ENCODE measurements at places on chromosomes 7 and 10. TPM values are rescaled to one million over a fixed set of nuclear protein-coding genes. Genes with fewer than 3 reads are reported as not detected.

GRCh38 chr10:62694537-62695126 is 109.9 kb upstream of the ADO start:
- no peak for DNase-seq

DNA sequence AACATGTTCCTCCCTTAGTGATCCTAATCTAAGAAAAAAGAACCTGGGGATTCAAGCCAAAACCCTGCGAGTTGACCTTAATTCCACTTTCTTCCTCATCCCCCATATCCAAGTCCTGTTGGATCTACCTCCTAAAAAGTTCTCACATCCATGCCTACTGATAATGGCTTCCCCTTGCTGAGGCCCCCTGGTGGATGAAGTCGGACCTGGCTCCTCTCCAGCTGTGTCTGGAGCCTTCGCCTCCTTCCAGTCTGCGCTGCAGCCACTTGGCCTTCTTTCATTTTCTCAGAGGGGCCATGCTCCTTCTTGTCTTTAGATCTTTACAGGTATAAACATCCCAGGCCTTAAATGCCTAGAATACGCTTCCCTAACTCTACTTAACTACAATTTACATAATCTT is 8.1 kb downstream of the PDE1C start:
- DNase-seq: peak; percentile 53

GRCh38 chr7:113657603-113658002 is 261.2 kb downstream of the PPP1R3A start:
- DNase-seq: no peak

DNA sequence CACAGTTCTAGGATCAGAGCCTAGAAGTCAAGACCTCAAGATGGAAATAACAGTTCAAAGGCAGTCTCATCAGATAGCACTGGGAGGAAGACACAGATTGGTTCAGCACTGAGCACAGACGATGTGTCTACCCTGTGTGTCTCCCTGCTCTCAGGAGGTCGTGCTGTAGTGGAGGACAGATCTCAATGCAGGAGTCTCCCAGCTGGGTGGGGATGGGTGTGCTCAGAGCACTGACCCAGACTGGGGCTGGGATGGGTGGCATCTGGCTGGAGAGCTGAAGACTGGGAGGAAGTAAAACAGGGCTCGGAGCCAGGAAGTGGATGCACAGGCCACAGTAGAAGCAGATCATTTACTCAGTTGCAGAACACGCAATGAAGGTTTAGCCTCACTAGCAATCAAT is 69.5 kb upstream of the GDF10 start:
- no peak for DNase-seq

DNA sequence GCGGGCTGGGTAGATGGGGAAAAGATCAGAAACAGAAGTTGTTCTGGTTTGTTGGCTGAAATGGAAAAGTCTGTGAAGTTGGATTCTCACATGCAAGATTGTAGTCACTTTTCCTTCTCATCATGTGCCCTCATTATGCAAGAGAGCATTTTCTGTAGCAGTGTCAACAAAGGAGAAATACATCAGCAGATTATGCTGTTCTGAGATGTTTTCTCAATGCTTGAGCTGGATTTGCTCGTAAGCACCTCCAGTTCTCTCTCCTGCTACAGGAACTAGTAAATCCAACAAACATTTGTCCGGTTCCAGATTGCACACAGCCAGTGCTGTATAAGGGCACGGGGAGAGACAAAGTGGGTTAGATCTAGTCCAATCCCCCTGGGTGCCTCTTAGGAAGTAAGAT is 90.0 kb downstream of the GATA3 start:
- no peak for DNase-seq

GRCh38 chr7:20238754-20239324 is 21.7 kb upstream of the MACC1 start:
- DNase-seq: no peak

GRCh38 chr10:82660205-82660604 is 785.2 kb downstream of the NRG3 start:
- DNase-seq: no peak

- no peak for DNase-seq
Measured at GRCh38 chr7:157150882-157151281, 12.2 kb downstream of the UBE3C start.

- DNase-seq: no peak
Measured at GRCh38 chr7:2487586-2488271, 11.5 kb upstream of the GRIFIN start.

DNA sequence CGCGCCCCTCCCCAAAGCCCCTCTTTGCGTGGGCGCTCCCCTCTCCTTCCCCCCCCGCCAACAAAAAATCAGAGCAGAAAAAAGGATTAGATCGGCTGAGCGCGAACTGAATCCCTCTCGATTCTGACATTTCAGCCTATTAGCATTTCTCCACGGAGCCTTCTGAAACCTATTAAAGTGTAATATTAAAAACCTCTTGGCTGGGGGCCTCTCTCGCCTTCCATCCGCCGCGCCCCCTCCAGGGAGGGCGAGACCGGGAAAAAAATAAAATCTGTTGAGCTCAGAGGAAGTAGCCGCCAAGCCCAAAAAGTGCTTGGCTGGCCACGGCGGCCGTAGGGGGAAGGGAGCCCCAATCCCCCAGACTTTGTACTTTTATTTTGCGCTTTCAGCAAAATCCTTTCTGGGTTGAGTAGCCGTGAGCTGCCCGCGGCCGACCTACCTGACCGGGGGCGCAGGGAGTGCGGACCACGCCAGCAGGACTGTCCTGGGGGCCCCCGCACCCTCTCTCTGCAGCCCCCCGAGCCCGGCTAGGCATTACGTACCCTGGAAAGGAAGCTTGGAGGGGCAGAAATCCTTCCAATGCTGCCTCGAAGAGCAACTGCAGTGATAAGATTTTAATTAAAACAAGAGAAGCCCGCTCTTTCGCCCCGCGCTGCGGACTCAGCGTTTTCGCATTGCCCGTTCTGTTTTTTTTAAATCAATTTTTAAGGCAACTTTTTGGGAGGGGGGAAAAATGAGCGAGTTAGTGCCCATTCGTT is 1.3 kb upstream of the TNRC18 start:
- no peak for DNase-seq

GRCh38 chr10:27884185-27884641 is 114.7 kb downstream of the ODAD2 start:
- DNase-seq: no peak

DNA sequence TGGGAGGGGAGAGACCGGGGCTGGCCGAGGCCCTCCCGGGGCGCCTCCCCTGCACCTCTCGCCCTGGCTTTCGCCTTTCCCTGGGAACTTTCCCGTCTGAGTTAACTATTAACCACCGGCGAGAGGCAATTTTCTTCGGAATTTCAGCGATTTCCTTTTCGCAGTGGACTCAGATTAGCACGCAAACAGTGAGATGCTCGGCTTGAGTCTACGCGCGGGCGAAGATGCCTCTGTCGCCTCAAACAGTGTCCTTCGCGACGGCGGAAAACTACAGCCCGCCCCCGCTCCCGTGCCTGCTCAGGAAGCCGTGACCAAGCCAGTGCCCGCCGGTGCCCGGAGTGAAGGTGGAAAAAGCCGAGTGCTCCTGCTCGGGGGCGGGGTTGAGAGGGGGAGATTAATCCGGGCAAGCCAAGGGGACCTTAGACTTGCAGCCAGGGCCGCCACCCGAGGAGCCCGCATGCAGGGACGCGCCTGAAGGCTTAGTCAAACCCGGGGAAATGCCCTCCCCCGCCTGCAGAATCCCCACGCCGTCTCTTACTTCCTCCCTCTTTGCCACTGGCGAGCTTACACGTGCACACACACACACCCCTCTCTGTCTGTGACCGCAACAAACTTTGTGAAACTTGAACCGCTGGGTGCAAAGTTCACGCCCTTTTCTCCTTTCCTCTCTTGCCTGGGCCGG is 14.5 kb upstream of the PAX2 start:
- DNase-seq: no peak

GRCh38 chr7:159103382-159104187 is 41.1 kb downstream of the VIPR2 start:
- no peak for DNase-seq

DNA sequence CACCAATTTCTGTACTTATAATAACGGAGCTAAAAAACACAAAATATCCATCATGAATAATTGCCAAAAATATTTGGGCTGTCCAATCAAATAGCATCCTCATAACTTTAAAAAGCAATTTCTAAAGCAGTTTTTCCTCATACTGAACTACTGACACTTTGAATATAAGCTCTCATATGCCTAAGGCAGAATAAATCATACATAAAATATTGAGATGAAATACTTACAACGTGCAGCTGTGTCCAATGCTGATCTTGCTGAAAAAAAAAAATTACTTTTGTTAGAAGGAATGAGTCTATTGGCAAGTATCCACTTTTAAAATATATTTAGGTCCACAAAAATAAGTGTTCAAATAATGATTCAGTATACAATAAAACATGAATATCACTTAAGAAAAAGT is 24.2 kb downstream of the FAM3C start:
- DNase-seq: no peak

DNA sequence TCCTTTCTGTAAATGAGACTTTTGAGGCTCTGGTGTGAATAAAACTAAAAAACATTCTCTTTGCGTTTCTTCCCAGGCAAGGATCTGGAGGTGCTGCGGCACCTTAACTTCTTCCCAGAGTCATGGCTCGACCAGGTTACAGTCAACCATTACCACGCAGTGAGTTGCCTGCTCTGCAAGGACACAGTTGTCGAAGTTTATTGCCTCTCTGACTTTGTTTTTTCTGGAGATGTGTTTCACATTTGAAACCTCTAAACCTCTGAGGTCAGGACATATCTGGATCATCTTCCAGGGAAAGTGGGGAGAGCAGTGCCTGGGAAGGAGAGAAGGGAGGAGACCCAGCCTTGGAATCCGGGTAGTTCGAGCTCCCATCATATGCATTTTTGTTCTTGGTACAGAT is 43.4 kb upstream of the PLEKHA1 start:
- no peak for DNase-seq

- no peak for DNase-seq
Measured at GRCh38 chr10:79107736-79108264, 39.0 kb downstream of the ZMIZ1 start.

DNA sequence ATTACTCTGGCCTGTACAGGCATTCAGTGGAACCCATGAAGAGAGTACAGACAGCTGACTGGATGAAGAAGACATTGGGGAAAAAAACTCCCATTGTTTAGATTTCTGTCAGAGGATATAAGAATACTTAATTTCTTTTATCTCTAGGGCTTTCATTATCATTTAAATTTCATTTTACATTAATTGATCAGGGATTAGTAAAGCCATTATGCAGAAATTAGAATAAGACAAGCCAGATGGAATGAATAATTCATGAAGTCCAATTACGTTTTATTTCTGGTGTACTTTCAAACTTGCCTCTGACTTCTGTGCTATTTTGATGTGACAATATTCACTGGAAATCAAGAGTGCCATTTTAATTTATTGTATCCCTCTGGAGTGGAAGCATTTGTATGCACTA is 247.0 kb downstream of the SLC25A13 start:
- no peak for DNase-seq

DNA sequence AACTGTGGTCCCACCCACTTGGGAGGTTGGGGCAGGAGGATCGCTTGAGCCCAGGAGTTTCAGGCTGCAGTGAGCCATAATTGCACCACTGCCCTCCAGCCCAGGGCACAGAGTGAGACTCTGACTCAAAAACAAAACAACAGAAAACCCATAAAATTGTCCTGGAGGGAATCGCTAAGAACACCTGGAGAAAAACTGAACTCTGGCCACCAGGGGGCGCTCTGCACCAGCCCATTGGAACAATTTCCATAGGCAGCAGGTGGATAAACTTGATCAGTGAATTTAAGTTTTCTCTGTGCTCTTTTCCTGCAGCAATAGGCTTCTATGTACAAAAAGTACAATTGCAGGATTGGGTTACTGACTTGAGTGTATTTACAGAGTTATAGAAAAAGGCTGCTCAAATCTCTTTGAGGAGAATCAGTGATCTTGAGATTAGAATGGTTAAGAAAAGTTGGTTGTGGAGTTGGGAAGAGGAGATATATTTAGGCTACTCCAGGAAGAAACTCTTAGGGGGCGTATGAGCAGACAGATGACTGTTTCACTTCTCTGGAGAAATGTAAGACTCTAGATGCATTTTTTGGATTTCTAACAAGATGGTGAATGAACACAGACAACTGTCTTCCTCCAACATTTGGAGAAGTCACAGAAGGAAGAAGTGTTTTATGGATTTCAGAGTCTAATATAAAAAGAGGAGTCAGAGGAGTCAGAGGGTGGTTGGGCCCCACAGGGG is 274.9 kb upstream of the GALNT17 start:
- DNase-seq: peak; percentile 66

GRCh38 chr10:78851647-78852046 is 217.1 kb upstream of the ZMIZ1 start:
- DNase-seq: no peak

The WAPL gene
- total RNA-seq: 66.7 TPM

The TRPV5 gene
- 0.26 TPM for total RNA-seq

The COL13A1 gene
- 9.2 TPM for total RNA-seq

The CUL2 gene
- total RNA-seq: 41.0 TPM

The CCDC7 gene
- total RNA-seq: 109 TPM

The SRRM3 gene
- total RNA-seq: 0.58 TPM

The ARHGEF5 gene
- total RNA-seq: 3.6 TPM

The LIPK gene
- total RNA-seq: not detected

Measured in urinary bladder (tissue), 4 donors.